G401 (cell line): ENCODE measurements at places on chromosomes 12 and 14.

DNA sequence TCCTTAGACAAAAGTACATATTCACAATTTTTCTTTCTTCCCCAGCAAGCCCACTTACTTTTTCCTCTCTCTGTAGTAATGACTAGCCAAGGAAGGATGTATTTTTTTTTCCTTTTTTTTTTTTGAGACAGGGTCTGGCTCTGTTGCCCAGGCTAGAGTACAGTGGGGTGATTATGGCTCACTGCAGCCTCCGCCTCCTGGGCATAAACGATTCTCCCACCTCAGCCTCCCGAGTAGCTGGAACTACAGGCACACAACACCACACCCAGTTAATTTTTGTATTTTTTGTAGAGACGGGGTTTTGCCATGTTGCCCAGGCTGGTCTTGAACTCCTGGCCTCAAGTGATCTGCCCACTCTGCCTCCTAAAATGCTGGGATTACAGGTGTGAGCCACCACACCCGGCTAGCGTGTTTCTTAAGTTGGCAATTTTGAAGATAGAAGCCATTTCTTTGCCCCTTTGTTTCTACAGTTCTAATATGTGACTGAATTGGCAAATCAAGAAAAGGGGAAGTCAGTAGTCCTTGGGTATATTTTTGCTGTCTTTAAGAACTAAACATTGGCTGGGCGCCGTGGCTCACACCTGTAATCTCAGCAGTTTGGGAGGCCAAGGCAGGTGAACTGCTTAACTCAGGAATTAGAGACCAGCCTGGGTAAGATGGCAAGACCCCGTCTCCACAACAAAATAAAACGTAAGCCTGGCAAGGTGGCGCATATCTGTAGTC, 3.2 kb upstream of the NACA start:
- DNase-seq: no peak

DNA sequence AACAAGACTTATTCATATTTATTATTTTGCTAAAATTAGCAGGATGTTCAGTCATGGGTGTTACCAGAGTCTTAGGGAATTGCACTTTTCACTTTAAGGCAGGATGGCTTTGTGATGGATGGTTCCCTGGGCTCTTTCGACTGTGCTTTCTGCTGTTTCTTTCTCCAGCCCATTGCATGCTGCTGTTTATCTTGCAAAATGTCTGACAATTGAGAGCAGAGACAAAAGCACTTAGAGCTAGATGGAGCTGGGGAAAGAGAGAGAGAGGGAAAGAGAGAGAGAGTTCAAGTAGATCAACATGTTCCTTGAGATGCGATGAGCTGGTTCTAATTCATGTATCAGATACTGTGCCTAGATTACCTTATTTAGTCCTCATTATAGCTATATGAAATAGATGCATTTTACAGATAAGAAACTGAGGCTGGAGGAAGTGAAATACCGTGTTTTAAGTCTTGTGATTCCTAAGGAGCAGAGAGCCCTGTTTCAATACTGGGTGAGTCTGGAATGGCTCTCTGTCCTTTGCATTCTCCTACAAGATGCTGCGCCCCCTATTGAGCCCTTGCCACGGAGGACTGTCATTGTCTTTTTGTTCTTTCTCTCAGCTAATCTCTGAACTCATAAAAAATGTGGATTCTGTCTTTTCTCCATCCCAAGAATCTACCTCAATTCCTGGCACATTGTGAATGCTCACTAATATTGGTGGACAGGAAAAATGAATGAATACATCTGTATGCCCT, 227.9 kb downstream of the ALG10B start:
- DNase-seq: no peak

- no peak for DNase-seq
These were observed 457.9 kb upstream of the FOXG1 start for GRCh38 chr14:28308734-28309133.

GRCh38 chr12:44812062-44812461, 64.1 kb downstream of the NELL2 start:
- DNase-seq: no peak

DNA sequence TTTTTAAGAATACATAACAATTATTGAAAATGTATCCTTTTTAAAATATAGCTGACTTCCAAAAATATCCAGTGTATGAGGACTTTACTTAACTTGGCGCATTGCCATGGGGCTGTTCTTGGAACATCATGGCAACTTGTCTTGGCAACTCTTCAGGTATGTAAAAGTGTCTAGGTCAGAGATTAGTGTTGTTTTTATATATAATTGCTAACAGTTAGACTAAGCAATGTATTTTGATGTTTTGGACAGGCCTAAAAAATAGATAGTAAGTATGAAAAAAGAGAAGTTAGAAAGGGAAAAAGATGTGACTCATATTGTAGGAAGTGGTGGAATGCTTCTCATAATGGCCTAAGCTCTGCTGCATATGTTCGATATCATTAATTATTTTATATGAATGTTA, 70.9 kb downstream of the MON2 start:
- DNase-seq: no peak

DNA sequence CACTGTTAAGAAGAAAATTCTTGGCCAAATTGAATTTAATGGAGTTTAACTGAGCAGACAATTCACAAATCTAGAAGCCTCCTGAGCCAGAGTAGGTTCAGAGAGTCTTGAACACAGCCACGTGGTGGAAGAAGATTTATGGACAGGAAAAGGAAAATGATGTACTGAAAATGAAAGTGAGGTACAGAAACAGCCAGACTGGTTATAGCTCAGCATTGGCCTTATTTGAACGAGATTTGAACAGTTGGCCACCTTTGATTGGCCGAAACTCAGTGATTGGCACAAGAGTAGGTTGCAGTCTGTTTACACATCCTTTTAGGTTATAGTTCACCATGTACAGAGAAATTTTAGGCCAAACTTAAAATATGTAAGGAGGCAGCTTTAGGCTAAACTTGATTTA, 9.9 kb downstream of the OAS2 start:
- DNase-seq: no peak

GRCh38 chr14:71885301-71885700, 46.9 kb upstream of the RGS6 start:
- no peak for DNase-seq

DNA sequence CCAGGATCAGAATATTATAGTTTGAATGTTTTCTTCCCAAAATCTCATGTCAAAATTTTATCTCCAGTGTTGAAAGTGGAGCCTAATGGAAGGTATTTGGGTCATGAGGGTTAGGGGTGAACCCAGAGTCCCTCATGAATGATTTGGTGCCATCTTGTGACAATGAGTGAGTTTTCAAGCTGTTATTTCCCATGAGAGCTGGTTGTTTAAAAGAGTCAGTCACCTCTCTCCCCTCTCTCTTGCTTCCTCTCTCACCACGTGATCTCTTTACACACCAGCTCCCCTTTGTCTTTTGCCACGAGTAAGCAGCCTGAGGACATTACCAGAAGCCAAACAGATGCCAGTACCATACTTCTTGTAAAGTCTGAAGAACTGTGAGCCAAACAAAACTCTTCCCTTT, 561.6 kb downstream of the RERGL start:
- DNase-seq: no peak

DNA sequence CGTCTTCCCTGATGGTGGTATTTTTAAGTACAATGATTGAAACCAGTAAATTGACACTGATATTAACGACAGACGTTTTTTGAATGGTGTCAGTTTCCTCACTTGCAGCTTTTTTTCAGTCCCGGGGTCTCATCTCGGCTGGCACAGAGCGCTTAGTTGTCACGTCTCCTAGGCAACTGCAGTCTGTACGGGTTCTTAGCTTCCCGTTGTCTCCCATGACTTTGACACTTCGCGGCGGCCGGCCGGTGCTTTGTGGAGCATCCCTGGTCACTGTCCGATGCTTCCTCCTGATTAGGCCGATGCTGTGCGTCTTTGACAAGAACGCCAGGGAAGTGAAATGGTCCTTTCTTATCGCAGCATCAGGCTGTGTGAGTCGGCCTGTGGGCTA, 67.4 kb downstream of the ADGRD1 start:
- no peak for DNase-seq

DNA sequence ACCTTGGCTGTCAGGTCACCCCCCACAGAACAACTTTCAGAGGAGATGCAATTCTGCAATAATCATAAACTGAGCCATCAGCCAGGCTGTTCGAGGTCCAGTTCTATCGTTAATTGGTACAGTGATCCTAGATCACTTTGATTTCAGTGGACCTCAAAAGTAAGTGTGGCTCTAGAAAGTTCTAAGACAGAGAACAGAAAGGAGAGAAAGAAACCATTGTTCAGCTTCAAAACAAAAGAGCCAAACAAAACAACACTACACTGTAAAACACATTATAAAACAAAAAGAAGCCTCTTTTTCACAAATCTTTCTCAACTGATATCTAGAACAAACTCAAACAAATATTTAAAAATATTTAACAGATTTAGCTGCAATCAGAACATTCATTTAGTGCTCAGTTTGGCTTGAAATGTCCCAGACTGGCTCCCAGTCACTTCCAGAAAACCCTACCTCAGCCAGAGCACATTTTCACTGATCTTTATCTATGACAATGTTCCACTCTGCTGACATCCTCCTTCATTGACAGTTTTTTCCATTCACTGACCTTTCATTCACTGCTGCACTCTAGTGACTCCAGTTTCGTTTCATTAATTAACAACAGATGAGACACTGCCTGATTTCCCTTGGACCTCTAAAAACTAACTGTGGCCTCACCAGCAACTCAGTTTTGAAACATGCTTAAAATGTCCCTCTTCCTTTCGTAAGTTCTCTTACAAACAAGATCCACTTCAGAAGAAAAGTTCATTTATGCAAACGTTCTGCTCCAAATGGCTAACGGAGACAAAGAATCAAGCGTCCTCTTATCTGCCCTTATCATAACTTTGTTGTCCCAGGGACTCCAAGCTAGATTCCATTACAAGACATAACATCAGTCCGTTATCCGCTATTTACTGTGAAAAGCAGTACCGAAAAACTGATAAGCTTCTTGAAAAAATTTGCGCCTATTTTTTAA, 56.8 kb downstream of the DUSP16 start:
- no peak for DNase-seq

DNA sequence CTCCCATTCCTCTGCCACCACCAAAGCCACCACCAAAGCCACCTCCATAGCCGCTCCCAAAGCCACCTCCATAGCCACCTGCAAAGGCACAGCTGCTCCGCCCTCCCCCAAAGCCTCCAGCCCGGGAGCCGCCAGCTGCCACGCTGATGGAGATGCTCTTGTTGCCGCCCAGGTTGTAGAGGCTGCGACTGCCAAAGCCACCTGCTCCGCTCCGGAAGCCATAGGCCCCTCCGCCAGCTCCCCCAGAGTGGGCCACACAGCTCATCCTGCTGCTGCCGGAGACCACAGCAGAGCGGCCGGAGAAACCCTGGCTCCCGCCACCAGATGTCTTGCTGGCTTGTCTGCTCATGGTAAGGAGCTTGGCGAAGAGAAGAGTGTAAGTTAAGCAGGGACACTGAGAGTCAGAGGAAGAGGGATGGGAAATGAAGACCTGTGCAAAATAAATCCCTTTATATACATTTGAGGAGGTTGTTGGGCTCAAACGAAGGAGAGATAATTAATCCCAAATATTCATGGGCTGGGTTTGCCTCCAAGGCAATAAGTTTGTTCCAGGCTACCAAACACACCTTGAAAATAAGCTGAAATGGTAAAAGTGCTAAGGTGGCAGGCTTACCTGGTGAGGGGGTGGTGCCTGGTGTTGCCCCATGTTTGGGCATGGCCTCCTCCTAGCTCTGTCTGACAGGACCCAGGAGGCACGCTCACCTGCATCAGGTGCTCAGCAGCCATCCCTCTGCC, at the start of gene KRT3:
KRT3 (minus strand) TSS at position 424 of the 735 bp plus-strand sequence; CDS start at position 349, 75 bp downstream.
- DNase-seq: no peak

- no peak for DNase-seq
These were observed 55.9 kb upstream of the DIO3 start for GRCh38 chr14:101505236-101505970.

DNA sequence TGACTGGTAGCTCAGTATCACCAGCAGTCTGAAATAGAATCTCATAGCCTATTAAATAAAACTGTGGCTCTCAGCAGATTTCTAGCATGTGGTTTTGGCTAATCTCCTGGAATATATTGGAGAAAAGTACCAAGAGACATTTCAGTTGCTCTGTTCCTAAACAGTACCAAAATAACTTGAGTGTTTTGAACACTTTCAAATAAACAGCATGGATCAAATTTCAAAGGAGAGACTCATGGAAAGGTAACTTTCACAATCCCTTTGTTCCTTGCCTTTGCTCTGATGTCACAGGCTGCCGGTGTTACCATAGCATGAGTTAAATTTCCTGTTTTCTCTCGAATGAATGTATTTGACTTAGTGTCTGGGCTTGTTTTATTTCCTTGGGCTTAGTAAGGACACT, 3.4 kb downstream of the ARG2 start:
- no peak for DNase-seq
